ENCODE measurements at places on chromosomes 2 and 18. TPM values are rescaled to one million over a fixed set of nuclear protein-coding genes. Genes with fewer than 3 reads are reported as not detected.

- no peak for DNase-seq
Measured at GRCh38 chr2:215466097-215466909, 30.4 kb upstream of the FN1 start.

DNA sequence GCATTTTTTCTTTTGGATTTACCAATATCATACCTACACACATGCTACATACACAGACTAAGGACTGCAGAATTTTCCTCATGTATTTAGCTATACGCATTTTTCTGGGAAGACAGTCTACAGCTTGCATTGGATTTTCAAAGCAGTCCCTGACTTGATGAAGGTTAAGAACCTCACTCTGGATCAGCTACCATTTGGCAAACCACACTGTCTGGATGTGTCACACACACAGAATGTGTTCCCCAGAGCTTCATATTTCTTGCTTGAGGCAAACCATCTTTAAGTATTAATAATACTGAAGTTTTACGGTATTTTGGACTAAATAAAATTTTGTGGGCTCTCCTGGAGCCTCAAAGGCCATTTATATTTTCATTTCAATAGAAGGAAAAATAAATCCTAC is 102.3 kb downstream of the TCF4 start:
- no peak for DNase-seq

DNA sequence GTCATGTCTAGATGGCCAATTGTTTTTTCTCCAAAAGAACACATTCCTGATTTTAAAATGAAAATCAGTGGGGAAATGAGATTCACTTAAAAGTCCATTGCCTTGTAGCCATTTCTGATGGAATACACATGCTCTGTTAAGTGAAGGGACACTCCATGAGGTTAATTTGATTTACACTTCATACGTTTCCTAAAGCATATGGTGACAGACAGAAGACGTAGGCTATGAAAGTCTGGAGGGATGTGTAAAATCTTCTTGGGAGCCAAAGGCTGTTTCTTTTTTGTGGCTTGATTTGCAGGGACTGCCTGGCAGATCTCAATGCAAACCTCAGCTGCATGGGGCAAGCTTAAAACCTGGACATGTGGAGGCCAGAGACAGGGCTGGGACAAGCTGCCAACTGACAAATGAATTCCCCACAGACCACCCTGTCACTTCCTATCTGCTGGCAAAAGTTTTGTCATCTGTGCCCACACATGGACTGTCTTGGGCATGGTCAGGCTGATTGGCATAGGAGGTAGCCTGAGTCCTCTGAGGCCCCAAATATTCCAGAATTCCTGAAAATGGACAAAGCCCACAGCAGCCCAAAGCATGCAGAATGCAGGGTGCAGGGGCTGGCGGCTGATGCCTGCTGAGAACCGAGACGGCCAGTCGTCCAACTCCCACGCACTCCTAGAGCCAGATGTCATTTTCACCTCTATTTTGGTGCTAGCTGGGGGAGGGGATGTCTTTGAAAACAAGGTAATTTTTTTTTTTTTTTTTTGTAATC is 73.9 kb downstream of the SDC1 start:
- no peak for DNase-seq

STARD6 gene
- not detected for total RNA-seq

PUS10 gene
- total RNA-seq: 7.3 TPM

- DNase-seq: no peak
Measured at GRCh38 chr18:65750389-65751154, at the start of gene CDH7. Gene CDH7 (plus strand): TSS chr18:65751012. CDS start chr18:65762843, 11,831 bp downstream.

DNA sequence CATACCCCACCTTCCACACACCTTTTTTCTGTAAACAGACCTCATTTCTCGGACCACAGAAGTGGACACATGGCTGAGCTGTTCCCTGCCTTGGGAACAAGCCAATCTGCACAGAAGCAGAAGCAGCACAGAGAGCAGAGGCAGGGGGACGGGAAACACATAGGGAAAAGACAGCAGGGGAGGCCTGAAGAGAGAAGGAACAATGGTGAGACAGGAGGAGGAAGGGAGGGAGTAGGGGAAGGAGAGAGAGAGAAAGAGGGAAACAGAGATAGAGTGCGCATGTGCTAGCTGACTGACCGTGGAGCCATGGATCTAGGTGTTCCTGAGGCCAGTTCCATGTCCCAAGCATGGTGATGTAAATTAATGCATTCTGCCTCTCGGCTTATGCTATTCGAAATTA is 119.7 kb downstream of the NOL10 start:
- no peak for DNase-seq

GRCh38 chr2:40451918-40452605 is at the start of gene SLC8A1:
Gene SLC8A1 (minus strand): TSS chr2:40452090.
- DNase-seq: no peak

KIAA2012 gene
- total RNA-seq: not detected

RAB6C gene
- not detected for total RNA-seq

DNA sequence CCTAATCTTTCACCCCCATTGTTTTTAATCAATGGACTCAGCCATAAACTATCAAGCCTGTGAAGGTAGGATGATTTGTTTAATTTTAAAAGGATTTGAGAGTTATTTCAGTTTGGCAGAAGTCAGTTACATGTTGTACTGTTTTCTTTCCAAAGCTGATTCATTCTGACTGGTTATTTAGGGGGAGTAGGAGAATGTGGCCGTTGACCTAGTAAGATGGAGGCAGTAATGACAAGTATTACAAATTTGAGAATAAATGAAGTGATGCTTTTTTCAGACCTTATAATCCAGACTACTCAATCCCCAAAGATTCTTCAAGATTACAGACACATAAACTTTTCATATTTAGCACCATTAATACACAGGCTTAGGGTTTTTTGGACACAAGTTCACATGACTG is 4.3 kb downstream of the EPHA4 start:
- no peak for DNase-seq

- no peak for DNase-seq
Measured at GRCh38 chr18:54161267-54161666, 63.2 kb downstream of the MBD2 start.

CD8B2 gene
- not detected for total RNA-seq

NAT8 gene
- total RNA-seq: not detected

UGT1A5 gene
- total RNA-seq: not detected

DNA sequence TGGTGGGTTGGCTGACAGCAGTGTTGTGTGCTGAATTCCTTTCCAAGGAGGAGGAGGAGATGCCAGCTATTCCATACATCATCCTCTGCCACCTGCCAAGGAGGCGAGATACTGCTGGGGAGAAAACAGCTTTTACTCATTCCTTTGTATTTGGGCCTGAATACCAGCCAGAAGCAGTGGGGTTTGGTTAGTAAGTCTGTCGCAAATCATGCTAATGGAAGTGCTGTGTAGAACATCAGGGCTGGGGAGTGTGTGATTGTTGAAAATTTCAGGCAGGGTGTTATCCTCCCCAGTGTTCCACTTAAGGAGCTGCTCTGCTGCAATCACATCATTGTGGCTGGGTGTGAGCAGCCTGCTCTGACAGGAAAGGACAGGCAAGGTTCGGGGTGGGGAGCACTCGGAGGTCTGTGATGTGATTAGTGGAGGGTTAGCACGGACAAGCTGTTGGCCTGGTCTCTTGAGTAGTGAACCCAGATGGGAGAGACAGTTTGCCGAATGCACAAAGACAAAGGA is 128.2 kb upstream of the DLX2 start:
- DNase-seq: no peak

- DNase-seq: peak; percentile 8
Measured at GRCh38 chr2:239820836-239821693, 204.1 kb downstream of the NDUFA10 start.

DNA sequence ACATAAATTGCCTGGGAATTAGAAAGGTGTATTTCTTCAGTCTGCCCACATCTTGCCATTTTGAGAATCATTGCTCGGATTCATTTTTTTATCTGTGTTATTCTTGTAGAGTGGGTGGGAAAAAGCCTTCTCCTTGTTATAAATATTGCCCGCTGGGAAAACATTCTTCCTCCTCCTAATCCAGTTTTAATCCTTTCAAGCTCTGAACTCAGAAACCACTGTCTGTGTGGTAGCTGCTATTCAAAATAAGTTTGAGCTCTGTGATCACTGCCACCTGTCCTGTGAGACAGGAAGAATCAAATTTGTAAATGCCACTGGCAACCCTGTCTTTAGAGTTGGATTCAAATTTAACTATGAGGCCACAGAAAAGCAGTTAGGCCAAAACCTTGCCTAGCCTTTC is 1875.2 kb upstream of the PIK3C3 start:
- no peak for DNase-seq

ERFE gene
- not detected for total RNA-seq

CCDC102B gene
- total RNA-seq: 1.2 TPM

TMEM163 gene
- 1.8 TPM for total RNA-seq

DNA sequence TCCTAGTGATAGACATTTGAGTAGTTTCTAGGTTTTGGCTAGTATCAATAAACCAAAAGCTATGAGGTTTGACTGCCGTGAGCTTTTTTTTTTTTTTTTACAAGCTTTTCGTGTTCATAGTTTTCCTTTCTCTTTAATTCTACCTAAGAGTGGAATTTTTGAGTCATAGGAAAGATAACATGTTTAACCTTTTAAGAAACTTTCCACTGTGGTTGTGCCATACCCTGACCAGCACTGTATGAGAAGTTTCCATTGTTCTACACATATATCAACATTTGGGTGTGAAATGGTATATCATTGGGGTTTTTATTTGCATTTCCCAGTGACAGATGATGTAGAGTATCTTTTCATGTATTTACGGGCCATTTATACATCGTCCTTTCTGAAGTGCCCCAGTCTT is 31.7 kb downstream of the UBE2F start:
- peak; percentile 29 for DNase-seq
